ENCODE measurements at places on chromosomes 7 and 10.

GRCh38 chr7:122300956-122301833, 3.4 kb downstream of the FEZF1 start:
- DNase-seq = no peak

DNA sequence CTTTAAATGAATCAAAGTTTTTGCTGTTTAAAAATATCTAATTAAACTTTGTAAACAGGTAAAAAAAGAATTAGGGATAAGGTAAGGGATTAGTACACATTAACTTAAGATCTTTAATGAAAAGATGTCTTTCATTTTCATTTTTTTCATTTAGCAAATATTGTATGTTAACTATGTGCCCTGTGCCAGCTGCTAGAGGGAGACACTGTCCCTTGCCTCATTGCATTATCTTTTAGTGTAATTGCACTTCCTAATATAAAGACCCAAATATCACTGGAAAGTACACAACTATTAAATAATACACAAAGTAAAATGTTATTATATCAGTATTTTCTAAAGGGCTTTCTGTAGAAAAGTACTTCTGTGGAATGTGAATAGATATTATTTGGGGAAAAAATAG, 102.7 kb downstream of the GPR37 start:
- DNase-seq = no peak

GRCh38 chr7:125857606-125858005, 928.0 kb upstream of the POT1 start:
- no peak for DNase-seq

DNA sequence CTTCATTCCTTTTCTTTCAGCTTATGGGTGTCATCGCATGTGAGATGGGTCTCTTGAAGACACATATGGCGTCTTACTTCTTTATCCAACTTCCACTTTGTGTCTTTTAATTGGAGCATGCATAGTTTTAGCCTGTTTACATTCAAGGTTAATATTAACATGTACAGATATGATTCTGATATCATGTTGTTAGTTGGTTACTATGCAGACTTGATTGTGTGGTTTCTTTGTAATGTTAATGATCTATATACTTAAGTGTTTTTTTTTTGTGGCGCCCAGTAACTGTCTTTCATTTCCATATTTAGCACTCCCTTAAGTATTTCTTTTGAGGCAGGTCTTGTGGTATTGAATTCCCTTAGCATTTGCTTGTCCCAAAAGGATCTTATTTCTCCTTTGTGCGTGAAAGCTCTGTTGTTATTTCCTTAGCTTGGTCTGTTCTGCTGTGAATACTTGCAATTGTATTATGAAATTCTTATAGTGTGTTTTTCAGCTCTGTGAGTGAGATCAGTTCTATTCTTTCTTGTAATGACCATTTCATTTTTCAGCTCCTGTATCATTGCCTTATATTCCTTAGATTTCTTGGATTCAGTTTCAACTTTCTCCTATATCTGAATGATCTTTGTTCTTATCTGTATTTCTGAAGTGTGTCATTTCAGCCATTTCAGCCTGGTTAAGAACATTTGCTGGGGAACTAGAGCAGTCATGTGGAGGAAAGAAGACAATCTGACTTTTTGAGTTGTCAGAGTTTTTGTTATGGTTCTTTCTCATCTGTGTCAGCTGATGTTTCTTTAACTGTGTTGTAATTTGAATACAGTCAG, 88.4 kb downstream of the ABCA13 start:
- DNase-seq = no peak

DNA sequence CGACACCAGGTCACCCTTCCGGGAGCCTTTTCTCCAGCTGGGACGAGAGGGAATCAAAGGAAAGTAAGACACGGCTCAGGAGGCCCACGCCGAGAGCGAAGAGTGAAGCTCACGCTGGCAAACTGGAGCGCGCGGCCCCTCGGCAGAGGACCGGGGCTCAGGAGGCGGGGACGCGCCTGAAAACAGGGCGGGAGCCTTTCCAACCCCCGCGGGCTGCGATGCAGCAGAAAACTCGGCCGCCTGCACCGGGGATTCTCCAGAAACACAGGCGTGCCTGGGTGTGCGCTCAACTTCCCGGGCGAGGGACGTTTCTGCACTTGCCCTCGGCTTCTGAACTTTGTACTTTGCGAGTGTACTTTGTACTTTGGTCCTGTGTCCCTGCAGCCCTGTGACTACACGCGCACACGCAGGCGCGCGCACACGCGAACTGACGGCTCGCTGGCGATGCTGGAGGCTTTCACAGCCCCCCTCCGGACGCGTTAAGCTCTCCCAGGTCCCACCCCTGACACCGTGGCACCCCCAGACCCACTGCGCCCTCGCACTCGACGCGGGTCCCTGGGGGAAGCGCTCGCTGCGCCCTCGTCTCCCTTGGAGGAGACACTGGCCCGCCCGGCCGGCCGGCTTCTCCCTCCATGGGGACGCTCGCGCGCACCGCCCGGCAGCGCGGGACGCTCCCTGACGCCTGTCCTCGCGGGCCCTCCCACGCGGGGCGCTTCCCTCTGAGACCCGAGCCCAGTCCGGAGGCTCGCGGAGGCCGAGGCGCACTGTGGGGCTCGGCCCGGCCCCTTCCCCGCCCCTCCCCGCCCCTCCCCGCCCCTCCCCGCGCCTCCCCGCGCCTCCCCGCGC, 588 bp upstream of the PAOX start:
- peak; percentile 51 for DNase-seq

- no peak for DNase-seq
Measured at GRCh38 chr7:12701433-12701832, 14.0 kb downstream of the ARL4A start.

DNA sequence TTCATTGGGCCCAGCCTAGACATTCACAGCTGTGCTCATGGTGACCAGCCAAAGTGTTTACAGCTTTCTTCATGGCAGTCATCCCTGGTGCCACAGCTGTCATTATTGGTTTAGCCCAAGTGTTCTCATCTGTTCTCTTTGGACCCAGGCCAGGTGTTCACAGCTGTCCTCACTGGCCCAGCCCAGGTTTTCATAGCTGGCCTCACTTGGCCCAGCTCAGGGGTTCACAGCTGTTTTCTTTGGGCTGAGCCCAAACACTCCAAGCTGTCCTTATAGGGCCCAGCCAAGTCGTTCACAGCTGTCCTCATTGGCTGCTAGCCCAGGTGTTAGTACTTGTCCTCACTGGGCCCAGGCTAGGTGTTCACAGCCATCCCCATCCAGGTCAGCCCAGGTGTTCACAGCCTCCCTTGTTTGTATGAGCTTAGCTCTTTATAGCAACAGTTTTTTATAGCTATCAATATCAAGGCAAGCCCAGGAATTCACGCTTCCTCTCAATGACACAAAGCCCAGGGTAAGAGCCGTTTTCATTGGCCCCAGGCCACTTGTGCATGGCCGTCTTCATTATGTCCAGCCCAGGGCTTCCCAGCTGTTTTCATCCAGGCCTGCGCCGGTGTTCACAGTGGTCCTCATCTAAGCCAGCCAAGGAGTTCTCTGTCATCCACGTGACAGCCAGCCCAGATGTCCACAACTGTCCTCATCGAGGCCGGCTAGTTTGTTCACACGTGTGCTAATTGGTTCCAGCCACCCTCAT, 11.6 kb downstream of the FRG2B start:
- no peak for DNase-seq

- no peak for DNase-seq
Measured at GRCh38 chr7:64463636-64464375, 99.1 kb downstream of the ZNF680 start.

DNA sequence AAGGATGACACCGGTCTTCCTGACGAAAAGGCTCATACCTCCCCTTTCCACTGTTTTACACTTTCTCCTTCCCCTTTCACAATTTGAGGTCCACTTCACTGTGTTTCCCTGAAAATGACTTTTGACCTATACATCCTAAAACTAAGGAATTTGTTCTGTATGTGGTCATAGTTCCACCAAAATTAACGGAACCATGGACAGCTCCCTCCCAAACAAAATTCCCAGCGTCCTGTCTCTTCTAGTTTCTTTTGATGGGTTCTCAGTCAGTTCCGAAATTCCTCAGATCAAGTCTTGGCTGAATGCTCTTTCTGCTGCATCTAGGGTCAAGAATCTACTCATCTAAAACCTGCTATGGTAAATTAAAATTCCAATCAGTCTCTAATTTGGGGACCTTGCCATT, 1191.9 kb downstream of the CNTNAP2 start:
- DNase-seq = no peak
